ENCODE measurements at places on chromosomes 6 and 20. TPM values are rescaled to one million over a fixed set of nuclear protein-coding genes. Genes with fewer than 3 reads are reported as not detected.

GRCh38 chr20:32155017-32155981 lies 45.8 kb downstream of the TM9SF4 start:
- peaks cover 24% of the 10 kb centered on the region for H3K4me1 ChIP-seq
- H3K27ac ChIP-seq = peak overlapping the region; percentile 31
- DNase-seq = peak; percentile 84
- peaks cover 84% of the 10 kb centered on the region for H3K36me3 ChIP-seq
- no peak overlapping the region for H3K4me3 ChIP-seq

DNA sequence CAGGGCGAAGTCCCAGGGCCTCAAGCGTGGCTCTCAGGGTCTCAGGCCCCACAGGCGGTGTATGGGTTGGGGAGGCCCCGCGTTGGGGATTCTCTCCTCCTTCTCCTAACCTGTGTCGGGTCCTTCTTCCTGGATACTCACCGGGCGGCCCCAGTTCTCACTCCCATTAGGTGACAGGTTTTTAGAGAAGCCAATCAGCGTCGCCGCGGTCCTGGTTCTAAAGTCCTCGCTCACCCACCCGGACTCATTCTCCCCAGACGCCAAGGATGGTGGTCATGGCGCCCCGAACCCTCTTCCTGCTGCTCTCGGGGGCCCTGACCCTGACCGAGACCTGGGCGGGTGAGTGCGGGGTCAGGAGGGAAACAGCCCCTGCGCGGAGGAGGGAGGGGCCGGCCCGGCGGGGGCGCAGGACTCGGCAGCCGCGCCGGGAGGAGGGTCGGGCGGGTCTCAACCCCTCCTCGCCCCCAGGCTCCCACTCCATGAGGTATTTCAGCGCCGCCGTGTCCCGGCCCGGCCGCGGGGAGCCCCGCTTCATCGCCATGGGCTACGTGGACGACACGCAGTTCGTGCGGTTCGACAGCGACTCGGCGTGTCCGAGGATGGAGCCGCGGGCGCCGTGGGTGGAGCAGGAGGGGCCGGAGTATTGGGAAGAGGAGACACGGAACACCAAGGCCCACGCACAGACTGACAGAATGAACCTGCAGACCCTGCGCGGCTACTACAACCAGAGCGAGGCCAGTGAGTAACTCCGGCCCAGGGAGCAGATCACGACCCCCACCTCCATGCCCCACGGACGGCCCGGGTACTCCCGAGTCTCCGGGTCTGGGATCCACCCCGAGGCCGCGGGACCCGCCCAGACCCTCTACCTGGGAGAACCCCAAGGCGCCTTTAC lies at the start of gene HLA-G:
HLA-G (plus strand) TSS at position 247 of the 892 bp plus-strand sequence; CDS start at position 267, 20 bp downstream.
- peak within 1 kb of the TSS; percentile 38 for H3K4me3 ChIP-seq
- H3K27me3 ChIP-seq = peaks cover 18% of the 10 kb centered on the region
- no peaks in the 10 kb centered on the region for H3K36me3 ChIP-seq
- no peaks in the 10 kb centered on the region for H3K4me1 ChIP-seq
- DNase-seq = no peak

DNA sequence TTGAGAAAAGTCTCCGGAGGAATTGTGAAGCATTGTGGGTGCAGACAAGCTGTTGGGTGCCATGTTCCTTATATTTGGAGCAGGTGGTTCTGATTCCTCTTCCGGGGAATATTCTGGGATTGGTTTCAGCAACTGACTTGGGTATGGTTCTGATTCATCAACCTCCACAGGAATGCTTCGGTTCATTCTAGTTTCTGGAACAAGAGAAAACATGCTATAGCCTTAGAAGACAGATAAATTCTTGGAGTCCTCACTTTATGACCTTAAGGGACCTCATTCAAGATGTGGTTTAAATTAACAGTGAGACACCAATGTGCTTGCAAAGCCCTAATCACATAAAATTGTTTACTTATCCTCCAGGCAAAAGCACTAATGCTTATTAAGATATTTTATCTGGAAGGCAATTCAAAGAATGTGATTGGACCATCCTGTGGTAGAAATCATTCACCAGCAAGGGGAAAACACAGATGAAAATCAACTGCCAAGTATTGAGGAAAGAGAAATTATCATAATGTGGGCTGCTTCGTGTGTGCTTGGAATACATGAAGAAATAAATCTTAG lies 13.7 kb downstream of the TRAF3IP2 start:
- H3K4me1 ChIP-seq = peaks cover 48% of the 10 kb centered on the region
- no peak overlapping the region for H3K4me3 ChIP-seq
- peak overlapping the region; percentile 19 for H3K27ac ChIP-seq

GRCh38 chr6:47653706-47654105 lies 44.7 kb upstream of the ADGRF4 start:
- H3K36me3 ChIP-seq = no peaks in the 10 kb centered on the region
- no peak overlapping the region for H3K4me3 ChIP-seq
- no peak for DNase-seq
- no peaks in the 10 kb centered on the region for H3K27me3 ChIP-seq

DNA sequence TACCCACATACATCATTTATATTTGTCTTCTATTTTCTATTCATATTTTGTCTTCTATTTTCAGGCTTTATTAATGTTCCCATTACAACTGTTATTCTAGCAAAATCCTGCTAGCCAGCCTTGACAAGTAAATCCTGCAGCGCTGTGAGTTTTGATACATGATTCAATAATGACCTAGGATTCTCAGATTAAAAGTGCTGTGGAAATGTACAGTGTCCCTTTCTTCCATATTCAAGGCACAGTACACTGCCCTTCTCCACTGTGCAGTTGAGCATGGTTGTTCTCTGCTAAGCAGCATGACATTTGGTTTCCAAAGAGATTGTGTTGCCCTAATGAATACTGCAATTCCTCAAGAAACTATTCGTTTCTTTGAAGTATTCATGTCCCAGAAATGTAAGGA lies 5.8 kb upstream of the HEY2 start:
- DNase-seq = no peak
- H3K27ac ChIP-seq = peak overlapping the region; percentile 96
- no peaks in the 10 kb centered on the region for H3K27me3 ChIP-seq
- peaks cover 25% of the 10 kb centered on the region for H3K4me1 ChIP-seq
- no peak overlapping the region for H3K4me3 ChIP-seq

DNA sequence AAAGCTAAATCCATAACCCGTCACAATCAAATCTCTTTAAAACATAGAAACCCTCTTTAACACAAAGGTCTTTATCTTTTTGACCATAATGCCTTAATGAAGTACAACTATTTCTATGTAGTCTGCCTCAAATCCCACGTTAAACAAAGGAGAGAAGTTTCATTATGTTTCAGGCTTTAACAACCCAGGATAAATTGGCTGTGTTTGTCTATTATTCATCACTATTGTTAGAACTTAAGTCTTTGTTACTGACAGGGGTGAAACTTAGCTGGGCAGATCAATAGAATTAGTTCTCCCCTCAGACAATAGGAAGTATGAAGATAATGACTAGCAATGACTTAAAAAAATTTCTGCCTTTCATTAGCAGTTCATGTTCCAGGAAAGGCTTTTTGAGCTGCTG lies 10.1 kb upstream of the METTL24 start:
- H3K36me3 ChIP-seq = no peaks in the 10 kb centered on the region
- H3K27me3 ChIP-seq = peaks cover 3% of the 10 kb centered on the region
- H3K4me1 ChIP-seq = no peaks in the 10 kb centered on the region
- H3K27ac ChIP-seq = no peak overlapping the region

DNA sequence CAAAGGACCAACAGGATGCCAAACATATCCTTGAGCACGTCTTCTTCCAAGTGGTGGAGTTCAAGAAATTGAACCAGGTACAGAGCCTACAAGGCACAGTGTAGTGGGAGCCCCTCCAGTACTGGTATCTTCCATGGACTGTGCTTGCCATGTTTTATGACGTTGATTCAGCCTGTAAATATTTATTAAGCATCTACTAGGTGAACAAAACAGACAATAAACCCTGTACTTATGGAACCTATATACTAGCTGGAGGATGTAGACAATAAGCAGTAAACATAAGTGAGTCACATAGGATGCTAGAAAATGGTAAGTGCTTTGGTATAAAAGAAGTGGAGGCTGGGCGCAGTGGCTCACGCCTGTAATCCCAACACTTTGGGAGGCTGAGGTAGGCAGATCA lies 24.4 kb upstream of the MYBL2 start:
- no peak overlapping the region for H3K27ac ChIP-seq
- no peak for DNase-seq
- no peak overlapping the region for H3K4me3 ChIP-seq
- no peaks in the 10 kb centered on the region for H3K36me3 ChIP-seq
- H3K27me3 ChIP-seq = no peaks in the 10 kb centered on the region
- H3K4me1 ChIP-seq = no peaks in the 10 kb centered on the region

- DNase-seq = no peak
- no peak overlapping the region for H3K27ac ChIP-seq
- no peak overlapping the region for H3K4me3 ChIP-seq
- H3K36me3 ChIP-seq = no peaks in the 10 kb centered on the region
- H3K27me3 ChIP-seq = no peaks in the 10 kb centered on the region
- no peaks in the 10 kb centered on the region for H3K4me1 ChIP-seq
Measured at GRCh38 chr20:13412806-13413445, 191.9 kb downstream of the ISM1 start.

DNA sequence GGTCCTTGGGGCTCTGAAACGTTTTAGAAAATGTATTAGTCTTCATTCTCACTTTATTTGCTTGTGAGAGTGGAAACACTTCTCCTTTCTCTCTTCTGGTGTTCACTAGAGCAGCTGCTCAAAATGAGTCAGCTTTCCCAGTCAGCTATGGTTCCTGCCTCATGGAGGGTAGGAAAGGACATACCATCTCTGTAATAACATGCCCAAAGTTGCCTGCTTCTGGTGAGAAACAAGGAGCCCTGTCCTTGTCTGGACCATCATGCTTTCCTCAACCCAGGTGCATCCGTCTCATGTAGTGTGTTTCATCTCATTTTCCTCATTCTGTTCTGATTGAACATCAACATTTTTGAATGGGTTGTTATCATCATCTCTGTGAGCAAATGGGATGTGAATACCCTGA lies 17.1 kb upstream of the TINAG start:
- DNase-seq = no peak
- no peaks in the 10 kb centered on the region for H3K4me1 ChIP-seq
- no peaks in the 10 kb centered on the region for H3K27me3 ChIP-seq
- H3K36me3 ChIP-seq = no peaks in the 10 kb centered on the region

DNA sequence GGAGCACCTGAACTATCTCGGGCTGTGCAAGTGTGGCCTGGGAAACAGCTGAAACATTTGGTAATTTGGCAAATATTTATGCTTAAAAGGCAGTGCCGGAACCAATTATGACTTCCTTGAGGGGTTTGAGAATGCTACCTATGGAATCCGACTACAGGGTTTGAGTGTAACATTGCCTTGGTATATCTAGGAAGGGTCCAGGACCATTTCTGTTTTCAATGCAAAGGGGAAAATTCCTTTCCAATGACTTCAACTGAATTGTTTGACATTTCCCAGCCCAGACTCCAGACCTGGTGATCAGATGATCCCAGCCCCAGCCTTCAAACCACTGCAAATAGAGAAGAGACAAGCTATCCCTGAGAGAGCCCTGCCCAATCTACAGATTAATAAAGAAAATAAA lies 4.6 kb upstream of the PPP1R3G start:
- H3K4me3 ChIP-seq = no peak overlapping the region
- no peak overlapping the region for H3K27ac ChIP-seq
- H3K4me1 ChIP-seq = peaks cover 9% of the 10 kb centered on the region
- DNase-seq = no peak
- H3K36me3 ChIP-seq = no peaks in the 10 kb centered on the region

DNA sequence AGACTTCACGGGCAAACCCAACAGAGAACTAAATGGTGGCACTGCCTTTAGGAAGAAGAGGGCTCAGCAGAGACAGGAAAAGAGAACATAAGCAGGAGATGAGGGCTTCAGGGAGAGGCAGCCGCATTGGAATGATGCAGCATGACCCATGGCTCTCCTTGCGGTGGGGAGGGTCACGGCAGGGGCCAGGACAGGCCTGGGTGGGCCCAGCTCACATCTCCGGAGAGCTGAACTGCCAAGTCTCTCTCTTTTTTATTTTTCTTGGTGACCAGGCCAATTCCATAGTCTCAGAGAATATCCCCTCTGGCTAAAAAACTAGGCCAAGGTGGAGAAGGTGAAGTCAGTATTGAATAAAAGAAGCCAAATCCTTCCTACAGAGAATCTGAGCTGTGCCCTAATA lies 77.5 kb upstream of the TRAF3IP2 start:
- no peaks in the 10 kb centered on the region for H3K27me3 ChIP-seq
- peaks cover 58% of the 10 kb centered on the region for H3K4me1 ChIP-seq
- DNase-seq = no peak
- no peak overlapping the region for H3K4me3 ChIP-seq
- no peaks in the 10 kb centered on the region for H3K36me3 ChIP-seq

DNA sequence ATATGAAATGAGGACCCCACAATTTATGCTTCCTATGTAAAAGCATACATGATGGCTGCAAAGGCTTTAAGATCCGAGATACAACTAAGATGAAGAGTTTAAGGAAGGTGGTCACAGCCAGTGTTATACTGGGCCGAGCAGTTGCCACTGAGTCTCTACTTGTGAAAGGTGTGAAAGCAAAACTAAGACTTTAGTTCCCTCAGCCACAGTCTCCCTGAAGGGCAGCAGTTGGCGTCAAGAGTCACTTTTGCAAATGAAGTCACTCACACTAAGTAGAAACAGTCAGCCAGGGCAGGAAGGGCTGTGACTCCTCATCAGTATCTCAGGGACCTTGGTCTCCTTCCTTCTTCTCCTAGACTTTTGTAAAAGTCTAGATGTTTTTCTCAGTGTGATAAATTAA lies 191.6 kb upstream of the MCHR2 start:
- no peak for DNase-seq
- no peaks in the 10 kb centered on the region for H3K36me3 ChIP-seq
- no peak overlapping the region for H3K27ac ChIP-seq

- no peak for DNase-seq
- no peak overlapping the region for H3K27ac ChIP-seq
- H3K4me3 ChIP-seq = no peak overlapping the region
- no peaks in the 10 kb centered on the region for H3K27me3 ChIP-seq
- H3K4me1 ChIP-seq = peaks cover 9% of the 10 kb centered on the region
Measured at GRCh38 chr6:113050010-113050858, 703.1 kb downstream of the RFPL4B start.

- H3K36me3 ChIP-seq = no peaks in the 10 kb centered on the region
- no peaks in the 10 kb centered on the region for H3K4me1 ChIP-seq
- H3K4me3 ChIP-seq = no peak overlapping the region
- DNase-seq = no peak
Measured at GRCh38 chr20:11452326-11452725, 465.4 kb upstream of the BTBD3 start.

- no peak for DNase-seq
- no peak overlapping the region for H3K4me3 ChIP-seq
- no peak overlapping the region for H3K27ac ChIP-seq
- H3K4me1 ChIP-seq = no peaks in the 10 kb centered on the region
- no peaks in the 10 kb centered on the region for H3K36me3 ChIP-seq
Measured at GRCh38 chr6:34743625-34744293, 13.5 kb upstream of the SNRPC start.

Gene AKAP12
- total RNA-seq = 13.8 TPM

Gene TBXT
- total RNA-seq = not detected

Gene CLDN20
- not detected for total RNA-seq

Gene GSTA1
- not detected for total RNA-seq

Gene NR2E1
- total RNA-seq = not detected

Gene FGD2
- total RNA-seq = 3.5 TPM

Gene CLVS2
- total RNA-seq = not detected

Gene ZC2HC1B
- 0.25 TPM for total RNA-seq

Gene COL9A3
- 1.8 TPM for total RNA-seq

Measured in heart left ventricle (tissue), 16 donors.